Stimulated activated CD4-positive, alpha-beta T cell treated with anti-CD3 and anti-CD28 coated beads, Interleukin-2, amount 100 ng/mL, for 24 hours (primary cell): ENCODE measurements at places on chromosomes 7 and 10.
A peak's percentile ranks its signal among the peaks of the same experiment; 100 is the strongest.

DNA sequence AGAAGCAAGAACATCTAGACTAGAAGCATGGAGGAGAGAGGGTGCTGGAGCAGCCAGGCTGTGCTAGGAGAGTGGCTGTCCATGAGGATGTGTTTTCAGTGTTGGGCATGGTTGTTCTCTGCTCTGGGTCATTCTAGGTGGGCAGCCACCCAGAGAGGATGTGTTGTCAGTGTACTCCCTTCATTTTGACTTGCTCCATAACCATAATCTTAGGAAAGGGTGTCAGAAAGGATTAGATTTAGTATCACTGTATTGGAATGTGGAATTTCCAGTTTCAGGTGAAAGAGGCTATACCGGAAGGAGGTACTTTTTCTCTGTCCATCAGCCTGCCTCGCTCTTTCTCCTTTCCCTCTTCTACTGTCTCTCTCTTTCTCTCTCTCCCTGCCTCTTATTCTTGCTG is 474.5 kb upstream of the PODXL start:
- DNase-seq: no peak

DNA sequence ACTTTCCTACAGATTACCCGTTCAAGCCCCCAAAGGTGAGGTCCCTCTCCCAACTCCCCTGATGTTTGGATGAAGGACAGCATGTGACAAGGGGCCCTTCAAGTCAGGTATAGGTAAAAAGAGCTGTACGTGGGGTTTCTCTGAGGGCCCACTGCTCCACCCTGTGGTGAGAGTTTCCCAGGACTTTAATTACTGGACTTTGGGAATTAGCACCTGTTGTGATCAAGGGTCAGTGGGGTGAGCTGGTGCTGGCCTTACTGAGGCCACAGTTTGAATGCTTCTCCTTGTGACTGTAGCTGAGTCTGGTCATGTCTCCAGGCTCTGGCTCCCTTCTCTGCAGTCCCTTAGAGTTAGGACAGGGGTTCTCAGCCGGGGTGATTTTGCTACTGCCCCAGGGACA is 16.8 kb downstream of the UBE2D4 start:
- DNase-seq: no peak

DNA sequence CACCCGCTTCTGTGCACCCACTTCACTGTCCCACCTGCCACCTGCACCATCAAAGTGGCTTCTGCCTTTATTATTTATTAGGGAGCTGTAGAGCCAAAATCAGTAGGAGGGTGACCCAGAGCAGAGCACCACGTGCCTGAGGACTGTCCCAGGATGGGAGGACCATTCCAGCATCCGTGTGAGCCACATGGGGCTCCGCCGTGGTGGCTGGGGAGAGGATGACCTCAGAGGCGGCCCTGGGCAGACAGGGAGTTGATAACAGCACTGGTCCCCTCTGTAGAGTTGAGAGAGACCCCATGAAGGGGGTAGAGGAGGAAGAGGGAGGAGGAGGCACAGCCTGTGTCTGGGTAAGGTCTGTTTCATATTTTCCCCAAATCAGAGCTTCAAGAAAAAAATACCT is 8.7 kb upstream of the DPYSL4 start:
- DNase-seq: no peak

GRCh38 chr10:70458329-70459060 is 17.0 kb upstream of the NODAL start:
- peak; percentile 72 for DNase-seq

GRCh38 chr10:35437829-35438228 is 101.5 kb downstream of the CCNY start:
- no peak for DNase-seq

GRCh38 chr10:35459449-35459847 is 123.1 kb downstream of the CCNY start:
- no peak for DNase-seq

- no peak for DNase-seq
These were observed 2.8 kb upstream of the FLNC start for GRCh38 chr7:128827248-128827958.

DNA sequence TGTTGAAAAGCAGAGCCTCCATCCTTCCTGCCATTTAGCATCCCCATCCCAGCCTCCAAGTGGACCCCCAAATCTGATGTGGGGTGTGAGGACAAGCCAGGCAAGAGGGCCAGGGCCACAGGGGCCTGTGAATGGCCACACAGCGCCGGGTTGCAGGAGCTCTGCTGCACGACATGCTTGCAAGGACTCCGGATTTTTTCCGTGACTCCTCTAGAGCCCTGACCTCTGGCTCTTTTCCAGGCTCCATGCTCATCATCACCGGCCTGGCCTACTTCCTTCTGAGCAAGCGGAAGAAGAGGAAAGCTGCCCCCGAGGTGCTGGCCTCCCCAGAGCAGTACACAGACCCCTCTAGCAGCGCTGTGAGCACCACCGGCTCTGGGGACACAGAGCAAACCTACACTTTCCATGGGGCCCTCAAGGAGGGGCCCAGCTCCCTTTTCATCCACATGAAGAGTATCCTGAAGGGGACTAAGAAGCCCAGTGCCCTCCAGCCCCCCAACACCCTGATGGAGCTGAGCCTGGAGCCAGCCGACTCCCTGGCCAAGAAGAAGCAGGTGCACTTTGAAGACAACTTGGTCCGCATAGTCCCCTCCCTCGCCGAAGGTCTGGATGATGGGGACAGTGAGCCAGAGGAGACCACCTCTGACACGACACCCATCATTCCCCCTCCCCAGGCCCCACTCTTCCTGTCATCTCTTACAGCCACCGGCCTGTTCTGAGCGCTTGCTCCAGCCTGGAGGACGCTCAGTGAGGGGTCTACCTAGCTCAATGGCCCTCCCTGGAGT is 23.5 kb downstream of the TMEM72 start:
- no peak for DNase-seq
